Activated naive CD8-positive, alpha-beta T cell treated with anti-CD3 and anti-CD28 coated beads, Interleukin-2, amount 50 U/mL, for 16 hours (primary cell): ENCODE measurements at places on chromosomes 6 and 20.

GRCh38 chr20:5737966-5738365 is 12.2 kb upstream of the SHLD1 start:
- no peak for DNase-seq

DNA sequence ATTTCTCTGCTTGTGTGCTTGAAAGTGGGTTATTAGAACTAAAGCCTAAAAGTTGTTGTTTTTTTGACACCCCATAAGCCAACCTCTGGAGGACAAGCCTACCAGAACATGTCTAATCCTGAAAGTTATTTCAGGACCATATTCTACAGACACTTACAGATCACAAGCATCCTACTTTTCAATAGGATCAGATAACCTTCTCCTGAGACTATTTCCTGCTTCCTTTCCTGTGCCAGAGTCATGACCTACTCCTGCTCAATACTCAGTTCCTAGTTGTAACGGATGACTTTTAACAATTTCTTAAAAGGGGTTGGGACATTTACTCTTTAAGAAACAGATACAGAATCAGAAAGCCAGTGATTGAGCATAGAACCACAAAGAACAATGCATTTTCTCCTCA is 5.3 kb upstream of the FILIP1 start:
- no peak for DNase-seq

- no peak for DNase-seq
Observed at GRCh38 chr6:106182455-106182854, 96.3 kb downstream of the PRDM1 start.

DNA sequence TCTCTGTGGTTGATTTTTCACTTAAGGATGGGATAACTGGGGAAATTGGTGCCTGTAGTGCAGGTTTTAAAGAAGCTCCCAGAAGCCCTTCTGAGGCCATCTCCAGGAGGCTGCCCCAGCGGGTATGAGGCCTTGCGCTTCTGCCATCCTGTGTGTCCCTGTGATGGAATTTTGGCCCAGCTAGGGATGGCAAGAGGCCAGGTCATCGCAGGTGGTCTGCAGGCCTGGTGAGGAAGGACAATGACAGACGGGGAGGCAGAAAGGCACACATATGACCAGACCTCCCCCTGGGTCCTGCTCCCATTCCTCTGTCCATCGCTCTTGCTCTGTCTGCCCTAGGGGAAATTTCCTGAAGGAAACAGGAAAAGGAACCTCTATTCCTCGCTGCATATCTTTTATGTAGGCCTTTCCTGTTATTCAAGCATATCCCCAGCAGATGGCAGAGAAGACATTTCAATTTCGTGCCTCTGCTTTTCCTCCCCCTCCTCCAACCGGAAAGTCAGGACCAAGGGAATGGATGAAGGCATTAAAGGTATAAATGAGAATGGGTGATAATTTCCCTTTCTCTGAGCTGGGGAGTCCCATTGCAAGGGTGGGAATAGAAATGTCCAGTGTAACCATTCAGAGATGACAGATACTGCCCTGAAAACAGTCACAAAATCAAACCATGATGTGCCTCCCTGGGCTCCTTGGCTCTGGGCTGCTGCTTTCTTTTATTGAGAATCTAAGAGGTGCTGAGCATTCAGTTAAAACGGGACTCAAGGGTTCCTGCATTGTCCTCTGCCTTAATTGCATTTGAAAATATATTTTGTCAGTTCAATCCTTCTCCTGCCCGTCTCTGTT is 17.6 kb upstream of the HLA-F start:
- DNase-seq, result no peak

DNA sequence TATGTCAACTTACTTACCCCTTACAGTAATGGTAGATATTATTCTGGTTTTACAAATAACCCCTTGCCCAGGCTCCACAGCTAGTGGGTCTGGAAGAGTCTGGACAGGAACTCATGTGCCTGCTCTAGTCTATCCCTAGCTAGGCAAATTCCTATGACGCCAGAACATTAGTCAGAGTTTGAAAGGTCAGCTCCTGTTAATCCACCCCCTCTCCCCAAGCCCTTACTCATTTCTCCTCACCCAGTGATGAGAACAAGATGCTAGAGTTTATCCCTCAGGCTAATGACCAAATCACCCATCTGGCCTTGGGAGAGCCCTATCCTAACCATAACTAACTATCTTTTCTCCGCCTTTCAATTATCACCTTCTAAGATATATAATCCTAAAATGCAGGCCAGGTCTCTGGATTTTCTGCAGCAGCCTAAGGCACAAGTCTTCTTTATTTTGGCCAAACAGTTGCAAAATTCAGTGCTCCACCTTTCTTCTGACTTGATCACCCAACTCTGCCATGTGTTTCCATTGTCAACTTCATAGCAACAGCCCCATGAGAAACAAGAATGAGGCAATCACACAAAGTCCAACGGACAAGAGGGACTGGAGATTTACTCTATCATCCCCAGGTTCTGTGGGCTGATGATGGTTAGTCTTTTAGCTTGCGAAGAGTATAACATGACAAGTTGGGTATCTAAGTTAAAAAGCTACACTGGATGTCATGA is 113.3 kb downstream of the TASP1 start:
- no peak for DNase-seq

GRCh38 chr6:29989211-29989610 is 46.9 kb downstream of the HLA-A start:
- DNase-seq, result no peak

DNA sequence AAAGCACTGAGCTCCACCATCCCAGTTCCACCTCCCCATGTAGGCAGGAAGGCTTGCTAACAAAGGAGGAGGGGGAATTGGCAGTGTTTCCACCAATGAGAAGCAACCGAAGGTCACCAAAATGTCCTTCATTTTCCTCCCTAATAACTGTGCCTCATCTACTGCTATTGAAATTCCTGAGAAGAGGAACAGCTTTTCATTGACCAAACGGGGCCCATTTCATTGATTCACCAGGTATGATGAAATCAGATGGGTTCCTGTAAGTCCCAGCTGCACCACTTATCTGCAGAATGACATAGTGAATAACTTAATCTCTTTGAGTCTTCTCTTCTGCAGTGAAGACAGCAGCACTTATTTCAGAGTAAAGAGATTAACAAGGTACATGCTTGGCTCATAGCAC is 17.3 kb downstream of the TREM1 start:
- DNase-seq, result no peak

DNA sequence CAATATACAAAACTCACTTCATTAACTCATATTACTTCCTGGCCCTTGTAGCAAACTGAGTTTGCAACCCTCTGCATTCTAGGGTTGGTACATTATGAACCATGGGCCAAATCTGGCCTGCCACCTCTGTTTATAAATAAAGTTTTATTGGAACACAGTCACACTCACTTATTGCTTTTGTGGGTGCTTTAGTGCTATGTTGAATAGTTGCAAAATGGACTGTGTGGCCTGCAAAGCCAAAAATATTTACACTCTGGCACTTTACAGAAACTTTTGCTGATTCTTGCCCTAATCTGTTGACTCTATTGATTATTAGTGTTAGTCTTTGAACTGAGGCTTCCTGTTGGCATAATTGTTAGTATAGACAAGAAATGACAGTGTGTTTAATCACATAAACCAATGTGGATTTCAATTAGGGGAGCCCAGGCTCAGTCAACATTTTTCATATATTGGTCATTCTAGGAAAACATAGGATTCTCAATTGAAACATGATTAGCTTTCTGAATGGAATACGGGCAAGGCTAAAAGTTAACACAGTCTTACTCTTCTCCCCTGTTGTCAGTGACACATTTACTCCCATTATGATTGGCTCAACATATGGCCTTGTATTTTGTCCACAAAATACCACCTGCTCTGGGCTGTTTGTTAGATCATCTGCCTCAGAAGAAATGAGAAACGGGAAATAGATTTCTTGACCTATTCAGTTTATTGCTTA is 241.9 kb upstream of the ZFP64 start:
- no peak for DNase-seq

GRCh38 chr20:57236813-57237584 is 29.4 kb downstream of the BMP7 start:
- no peak for DNase-seq

GRCh38 chr6:41111017-41111416 is 38.2 kb downstream of the NFYA start:
- no peak for DNase-seq

GRCh38 chr6:13985663-13986325 is 61.0 kb downstream of the RNF182 start:
- no peak for DNase-seq

GRCh38 chr6:142773324-142773723 is 171.7 kb downstream of the HIVEP2 start:
- no peak for DNase-seq

DNA sequence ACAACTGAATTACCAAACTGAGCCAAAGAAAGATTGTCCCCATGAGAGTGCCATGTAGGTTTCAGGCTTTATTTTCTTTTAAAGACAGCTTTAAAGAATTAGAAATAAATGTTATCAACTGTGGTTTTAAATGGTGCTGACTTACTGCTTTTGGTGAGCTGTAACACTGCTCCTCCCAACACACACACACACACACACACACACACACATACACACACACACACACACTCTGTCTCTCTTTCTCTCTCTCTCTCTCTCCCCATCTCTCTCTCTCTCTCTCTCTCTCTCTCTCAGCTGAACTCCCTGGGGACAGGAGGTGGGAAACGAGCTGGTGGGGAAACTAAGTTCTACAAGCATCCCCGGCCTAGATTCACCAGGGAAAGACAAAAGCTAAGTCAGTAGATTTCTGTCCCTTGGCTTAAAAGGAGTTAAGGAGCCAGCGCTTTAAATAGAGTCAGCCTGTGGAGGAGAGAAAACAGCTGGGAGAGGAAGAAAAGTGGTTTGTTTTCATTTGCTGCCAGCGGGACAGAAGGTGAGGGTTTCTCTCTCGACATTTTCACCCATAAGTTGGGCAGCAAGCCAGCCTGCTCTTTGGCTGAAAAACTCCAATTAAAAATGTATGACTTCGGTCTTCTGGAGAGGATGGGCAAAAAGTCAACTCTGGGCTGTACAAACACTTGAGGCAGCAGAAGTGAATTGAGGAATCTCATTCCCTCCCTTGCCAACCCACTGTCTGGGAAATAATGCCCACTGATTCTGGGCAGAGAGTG is 27.4 kb downstream of the CBLN4 start:
- no peak for DNase-seq

- DNase-seq, result no peak
Observed at GRCh38 chr6:35624341-35625070, 64.2 kb downstream of the FKBP5 start.

DNA sequence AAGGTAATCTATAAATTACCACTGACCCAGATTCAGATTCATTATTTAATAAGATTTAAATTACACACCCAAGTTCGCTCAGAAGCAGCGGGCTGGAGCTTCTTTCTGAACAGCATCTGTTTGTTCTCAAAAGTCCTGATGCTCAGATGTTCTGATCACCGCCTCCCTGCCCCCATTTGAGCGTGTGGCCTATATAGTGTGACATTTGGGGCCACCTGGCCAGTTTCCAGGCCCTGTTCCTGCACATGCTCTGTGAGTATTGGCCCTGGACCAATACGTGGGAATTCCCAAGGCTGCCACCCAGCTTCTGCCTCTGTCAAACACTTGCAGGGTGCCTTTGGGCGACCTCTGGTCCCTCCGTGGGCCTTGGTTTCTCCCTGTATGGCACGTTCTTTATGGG is 228.8 kb downstream of the TFAP2C start:
- DNase-seq, result no peak

- DNase-seq, result no peak
Observed at GRCh38 chr6:133408543-133408942, 167.4 kb downstream of the EYA4 start.

GRCh38 chr6:154112181-154112809 is 73.3 kb downstream of the OPRM1 start:
- DNase-seq, result no peak

- no peak for DNase-seq
Observed at GRCh38 chr6:96089173-96089572, 73.4 kb downstream of the FUT9 start.

GRCh38 chr6:161139766-161140553 is 133.9 kb downstream of the AGPAT4 start:
- DNase-seq, result no peak

- DNase-seq, result no peak
Observed at GRCh38 chr6:43759136-43759906, 10.7 kb upstream of the VEGFA start.

DNA sequence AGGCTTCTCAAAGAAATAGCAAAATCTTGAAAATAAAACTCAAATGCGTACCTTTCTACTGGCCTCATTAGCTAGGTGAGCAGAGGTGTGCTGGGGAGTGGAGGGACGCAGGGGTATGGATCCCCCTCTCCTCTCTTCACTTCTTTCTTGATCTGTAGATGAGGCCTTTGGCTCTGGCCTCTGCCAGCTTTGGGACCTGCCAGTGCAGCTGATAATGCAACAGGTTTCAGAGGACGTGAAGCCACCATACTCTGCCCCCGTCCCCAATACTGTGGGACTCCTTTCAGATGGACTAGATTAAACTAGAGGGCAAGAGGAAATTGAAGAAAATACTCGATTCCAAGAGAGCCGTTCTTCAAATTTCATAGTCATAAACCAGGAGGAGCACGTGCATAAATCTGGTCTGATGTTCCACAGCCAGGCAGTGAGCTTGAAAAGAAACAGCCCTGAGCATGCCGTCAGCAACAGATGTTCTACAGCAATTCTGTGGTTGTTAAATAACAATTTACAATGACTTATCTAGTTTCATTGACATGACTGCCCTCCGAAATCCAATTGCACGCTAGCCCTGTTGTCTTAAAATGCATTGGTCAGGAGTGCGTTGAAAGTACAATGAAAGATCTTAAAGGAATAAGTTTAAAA is 245.3 kb upstream of the FOXQ1 start:
- no peak for DNase-seq

- no peak for DNase-seq
Observed at GRCh38 chr6:7827142-7827541, 83.4 kb downstream of the TXNDC5 start.

- no peak for DNase-seq
Observed at GRCh38 chr6:106163966-106164877, 78.1 kb downstream of the PRDM1 start.

DNA sequence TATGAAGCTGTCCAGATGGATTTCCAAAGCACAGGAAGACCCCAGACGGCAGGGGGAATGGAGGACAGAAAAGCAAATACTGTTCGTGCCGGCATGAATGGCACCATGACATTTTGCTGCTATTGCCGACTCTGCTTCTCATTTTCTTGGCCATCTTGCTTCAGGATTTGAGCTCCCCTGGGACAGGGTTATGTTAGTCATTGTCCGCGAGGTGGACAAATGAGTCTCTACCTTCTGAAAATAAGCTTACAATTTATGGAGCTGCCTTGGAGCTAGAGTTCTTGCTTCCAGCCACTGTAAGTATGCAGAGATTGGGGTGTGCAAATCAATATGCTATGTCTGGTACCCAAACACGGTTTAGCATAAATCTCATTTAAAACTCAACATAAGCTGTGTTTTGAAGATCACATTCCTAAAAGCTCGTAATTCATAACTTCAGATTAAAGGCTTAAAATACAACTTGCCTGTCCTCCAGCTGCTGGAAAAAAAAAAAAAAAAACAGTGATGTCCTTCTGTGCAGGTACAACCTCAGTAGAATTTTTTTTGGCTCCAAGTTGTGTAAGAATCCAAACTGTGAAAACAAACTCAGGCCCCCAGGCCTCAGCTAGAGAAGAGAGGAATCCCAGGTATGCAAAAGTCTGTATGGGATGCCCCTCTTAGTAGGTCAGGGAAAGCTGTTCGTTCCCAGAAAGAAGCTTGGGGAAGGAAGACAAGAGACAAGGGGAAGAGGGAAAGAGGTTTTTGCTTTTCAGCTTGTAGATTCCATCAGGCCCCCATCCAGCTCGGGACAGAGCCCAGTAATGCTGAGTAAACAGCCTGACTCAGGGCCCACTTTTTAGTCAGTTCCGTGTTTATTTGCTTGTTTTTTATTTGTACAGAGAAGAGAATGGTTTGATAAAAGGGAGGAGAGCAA is 184.2 kb upstream of the FOXA2 start:
- DNase-seq, result no peak
